Cardiac ventricle fibroblast (primary cell): ENCODE measurements at places on chromosomes 11 and 22. TPM values are rescaled to one million over a fixed set of nuclear protein-coding genes. Genes with fewer than 3 reads are reported as not detected.

Gene OR9Q2
- total RNA-seq = not detected in 2 replicates

Gene CREB3L1
- 45.9 and 50.5 TPM in 2 replicates for total RNA-seq

Gene RPS25
- 2,131 and 3,333 TPM in 2 replicates for total RNA-seq

Gene CCDC73
- total RNA-seq = not detected in 2 replicates

Gene OR10D3
- not detected in 2 replicates for total RNA-seq

Gene PKP3
- 0.68 and 3.5 TPM in 2 replicates for total RNA-seq

Gene FGF4
- total RNA-seq = not detected in 2 replicates

Gene SLC15A3
- total RNA-seq = 9.0 and 17.3 TPM in 2 replicates

Gene APOL1
- total RNA-seq = 17.5 and 18.8 TPM in 2 replicates

Gene AQP11
- 0.39 and 0.94 TPM in 2 replicates for total RNA-seq

Gene OR51I1
- not detected in 2 replicates for total RNA-seq

Gene ARVCF
- total RNA-seq = 3.9 TPM in 2 replicates

Gene B3GAT1
- total RNA-seq = not detected in 2 replicates

Gene RASSF10
- not detected in 2 replicates for total RNA-seq

Gene CST6
- total RNA-seq = 0.20 and 0.87 TPM in 2 replicates

Gene POTEH
- total RNA-seq = not detected in 2 replicates

Gene RAC2
- 54.1 and 55.0 TPM in 2 replicates for total RNA-seq

Gene TMEM191B
- not detected in 2 replicates for total RNA-seq

Gene E2F8
- 0.05 and 0.56 TPM in 2 replicates for total RNA-seq

Gene AMPD3
- 0.44 and 1.9 TPM in 2 replicates for total RNA-seq

Gene HBB
- total RNA-seq = not detected in 2 replicates

Gene HTATIP2
- total RNA-seq = 30.0 and 43.1 TPM in 2 replicates

Gene MTCH2
- 42.5 and 75.3 TPM in 2 replicates for total RNA-seq

Gene PTH
- not detected in 2 replicates for total RNA-seq
